ENCODE measurements at places on chromosomes 1 and 21.

- DNase-seq: peak; percentile 57
Observed at GRCh38 chr1:38915352-38915948, 26.2 kb downstream of the RHBDL2 start.

DNA sequence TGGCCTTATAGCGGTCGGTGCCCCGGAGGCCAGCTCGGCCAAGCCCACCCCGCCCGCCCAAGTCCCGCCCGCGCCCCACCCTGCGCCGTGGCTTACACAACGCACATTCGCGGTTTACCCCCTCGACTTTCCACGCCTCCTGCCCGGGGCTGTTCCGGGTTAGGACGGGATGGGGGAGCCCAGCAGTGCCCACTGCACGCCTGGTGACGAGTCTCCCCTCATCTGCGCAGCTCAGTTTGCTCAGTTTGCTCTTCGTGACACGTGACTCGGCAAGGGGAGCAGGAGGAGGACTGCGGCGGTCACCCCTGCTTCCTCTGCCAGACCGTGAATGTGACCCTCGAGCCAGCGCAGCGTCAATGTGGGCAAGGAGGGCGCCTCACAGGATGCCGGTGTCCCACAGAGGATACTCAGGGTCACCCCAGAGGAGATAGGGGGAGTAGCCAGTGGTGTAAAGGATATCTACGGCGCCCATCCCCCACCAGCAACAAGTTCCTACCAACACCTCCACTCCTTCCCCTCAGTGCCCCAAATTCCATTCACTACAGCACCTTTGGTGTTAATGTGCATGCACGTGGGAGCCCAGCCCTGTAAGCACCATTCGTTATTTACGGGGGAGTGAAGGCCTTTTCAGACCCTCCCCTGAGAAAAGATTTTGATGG is 350 bp upstream of the S100A6 start:
- peak; percentile 91 for DNase-seq

DNA sequence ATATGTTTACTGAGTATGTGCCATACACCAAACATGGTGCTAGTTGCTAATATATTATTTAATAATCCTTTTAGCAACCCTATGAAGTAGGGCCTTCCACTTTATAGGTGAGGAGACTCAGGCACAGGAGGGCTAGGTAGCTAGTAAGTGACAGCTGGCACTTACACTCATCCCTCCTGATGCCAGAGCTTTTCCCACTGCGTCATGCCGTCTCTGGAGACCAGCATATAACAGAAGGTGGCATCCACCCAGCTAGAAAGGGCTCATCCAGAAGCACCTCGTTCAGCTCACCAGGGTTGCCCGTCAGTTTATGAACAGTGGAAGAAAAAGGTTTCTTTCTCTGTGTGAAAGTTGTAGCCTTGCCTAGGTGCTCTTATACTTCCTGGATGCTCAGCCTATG is 108.9 kb downstream of the NOS1AP start:
- no peak for DNase-seq

GRCh38 chr1:66364578-66365391 is 169.2 kb upstream of the SGIP1 start:
- DNase-seq: no peak

DNA sequence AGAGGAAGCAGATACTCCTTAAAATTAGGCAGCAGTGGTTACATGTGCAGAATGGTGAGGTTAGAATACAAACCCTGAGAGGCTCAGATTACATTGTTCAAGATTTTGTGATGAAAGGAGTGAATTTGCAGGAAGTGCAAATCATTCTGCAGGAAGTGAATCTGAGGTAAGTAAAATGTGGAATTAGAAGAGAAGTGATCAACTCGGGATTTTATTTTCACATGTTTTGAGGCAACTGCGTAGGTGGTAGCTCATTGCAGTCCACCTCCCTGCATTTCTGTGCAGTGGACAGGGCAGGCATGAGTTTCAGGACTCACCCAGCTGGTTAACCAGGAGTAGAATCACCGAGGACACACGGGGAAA is 2.1 kb upstream of the PLA2G2C start:
- no peak for DNase-seq

DNA sequence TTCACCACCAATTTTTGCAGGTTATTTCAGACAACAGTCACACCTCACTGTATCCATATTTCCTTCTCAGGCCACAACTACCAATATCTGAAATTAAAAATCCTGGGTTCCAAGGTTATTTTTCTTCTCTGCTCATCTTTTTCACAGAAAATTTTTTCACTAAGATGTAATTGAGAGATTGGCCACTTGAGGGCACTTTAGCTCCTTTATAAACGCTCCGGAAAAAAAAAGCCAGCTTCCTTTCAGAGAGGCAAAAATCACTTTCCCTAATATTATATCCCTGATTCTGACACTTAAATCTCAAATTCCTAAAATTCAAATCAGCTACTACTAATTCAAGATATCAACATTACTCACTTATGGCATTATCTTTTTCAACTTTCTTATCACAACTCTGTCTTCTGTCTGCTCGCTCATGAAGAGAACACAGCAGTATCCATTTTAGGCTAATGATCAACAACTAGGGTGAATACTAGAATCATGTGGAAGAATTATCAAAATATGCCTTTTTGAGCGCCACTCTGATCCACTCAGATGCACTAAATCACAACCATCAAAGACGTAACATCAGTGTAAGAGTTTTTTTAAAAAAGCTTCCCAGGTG is 101.4 kb upstream of the RGS1 start:
- DNase-seq: no peak

GRCh38 chr1:46491443-46492268 is 2.0 kb downstream of the DMBX1 start:
- DNase-seq: no peak

DNA sequence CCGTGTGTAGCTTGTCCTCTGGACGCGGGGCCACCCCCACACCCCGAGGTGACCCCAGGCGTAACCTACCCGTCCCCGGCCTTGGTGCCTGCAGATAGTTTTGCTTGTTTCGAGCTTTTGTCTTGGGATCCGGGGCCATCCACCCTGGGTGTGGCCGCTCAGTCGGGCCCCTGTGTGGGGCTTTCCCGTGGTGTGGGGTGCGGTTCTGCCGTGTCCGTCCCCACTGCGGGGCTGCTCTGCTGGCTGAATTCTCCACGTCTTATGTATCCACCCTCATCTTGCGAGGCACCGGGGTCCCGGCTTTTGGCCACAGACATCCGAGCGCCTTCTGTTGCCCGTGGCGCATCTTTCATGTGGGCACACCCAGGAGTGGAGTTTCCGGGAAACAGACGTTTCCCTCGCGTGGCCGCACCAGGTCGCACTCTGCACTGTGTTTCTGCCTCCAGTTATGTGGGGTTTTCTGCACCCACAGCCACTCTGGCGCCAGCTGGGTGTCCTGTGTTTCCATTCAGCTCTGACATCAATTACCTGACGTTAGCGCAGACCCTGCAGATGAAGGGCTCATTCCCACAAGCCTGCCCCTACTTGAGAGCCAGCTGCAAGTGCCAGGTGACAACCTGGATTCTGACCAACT is 64.9 kb downstream of the PRKCZ start:
- no peak for DNase-seq

GRCh38 chr1:45348966-45349677 is 8.9 kb upstream of the MUTYH start:
- no peak for DNase-seq

DNA sequence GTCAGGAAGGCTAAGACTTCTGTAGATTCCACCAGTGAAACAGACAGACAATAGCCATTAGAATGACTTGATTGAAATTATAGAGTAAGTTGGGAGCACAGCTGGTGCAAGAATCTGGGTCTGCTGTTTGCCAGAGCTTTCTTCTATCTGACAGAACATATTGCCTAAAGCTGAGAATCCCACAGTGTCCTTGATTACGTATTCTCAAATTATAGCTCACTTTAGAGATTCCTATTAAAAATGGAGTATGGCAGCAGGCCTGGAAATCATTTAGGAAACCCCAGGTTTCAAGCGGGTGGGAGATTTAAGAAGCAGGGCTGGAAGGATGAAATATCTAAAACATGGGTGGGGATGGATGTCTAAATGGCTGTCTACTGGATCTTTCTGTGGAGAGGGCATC is 639.7 kb upstream of the CXADR start:
- no peak for DNase-seq

DNA sequence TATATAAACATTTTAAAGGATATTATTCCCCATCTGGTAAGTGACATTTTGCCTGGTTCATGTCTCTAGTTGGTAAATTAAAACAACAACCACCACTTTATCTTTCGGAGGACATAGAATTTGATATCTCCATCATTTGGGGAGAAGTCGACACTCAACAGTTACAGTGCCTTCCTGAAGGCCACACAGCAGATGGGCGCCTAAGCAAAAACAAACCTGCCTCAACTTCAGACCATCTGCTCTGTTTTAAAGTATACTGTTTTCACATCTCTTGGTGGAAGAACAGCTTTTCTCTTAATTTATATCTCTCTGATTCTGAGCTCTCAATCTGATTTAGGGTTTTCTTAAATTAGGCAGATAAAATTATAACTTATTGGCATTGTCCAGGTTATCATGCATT is 282.2 kb downstream of the RYR2 start:
- no peak for DNase-seq

DNA sequence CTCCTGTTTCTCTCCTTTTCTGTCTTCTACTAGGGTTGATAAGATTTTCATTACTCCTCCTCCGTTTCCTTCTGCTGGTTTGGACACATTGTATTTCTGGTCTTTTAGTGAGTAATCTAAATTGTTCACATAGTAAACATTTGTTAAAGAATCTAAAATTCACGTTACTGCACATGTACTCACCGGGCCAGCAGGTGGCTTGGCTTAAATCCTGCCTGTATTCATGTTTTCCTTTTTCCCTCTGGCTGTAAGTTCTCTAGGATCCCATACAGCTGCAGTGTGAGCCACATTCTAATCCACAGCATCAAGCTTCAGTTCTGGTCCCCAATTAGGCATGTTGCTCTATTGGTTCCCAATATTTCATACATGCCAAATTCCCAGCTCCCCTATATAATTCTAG is 958.3 kb downstream of the ADGRL2 start:
- no peak for DNase-seq

- no peak for DNase-seq
Observed at GRCh38 chr1:156707417-156708217, 2.2 kb upstream of the CRABP2 start.

GRCh38 chr1:1926886-1927660 is 8.0 kb upstream of the TMEM52 start:
- no peak for DNase-seq

- DNase-seq: no peak
Observed at GRCh38 chr1:214384373-214385079, 103.6 kb downstream of the SMYD2 start.

GRCh38 chr21:44729336-44730027 is 18.1 kb upstream of the TSPEAR start:
- DNase-seq: no peak

DNA sequence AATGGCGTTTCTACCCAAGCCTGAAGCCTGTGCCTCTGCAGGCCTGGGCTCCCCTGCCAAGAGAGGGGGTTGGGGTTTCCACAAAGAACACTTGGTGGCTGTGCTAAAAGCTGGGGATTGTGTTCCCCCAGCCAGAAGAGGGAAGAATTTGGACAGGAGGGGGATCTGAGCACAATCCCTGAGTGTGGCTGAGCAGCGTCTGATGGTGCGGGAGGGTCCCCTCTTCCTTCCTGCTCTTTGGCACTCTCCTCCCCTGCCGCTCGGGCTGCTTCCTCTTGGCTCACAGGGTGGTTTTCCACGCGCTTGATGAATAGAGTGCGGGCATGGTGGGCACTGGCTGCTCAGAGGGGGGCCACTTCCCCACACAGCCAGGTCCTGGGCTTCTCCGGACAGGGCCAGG is 3.7 kb downstream of the GPR37L1 start:
- no peak for DNase-seq

- peak; percentile 69 for DNase-seq
Observed at GRCh38 chr1:47231301-47232186, 481 bp downstream of the TAL1 start.

- DNase-seq: no peak
Observed at GRCh38 chr21:41201385-41201784, 33.4 kb downstream of the BACE2 start.

GRCh38 chr1:202135221-202135721 is 9.3 kb downstream of the ARL8A start:
- peak; percentile 78 for DNase-seq

- DNase-seq: no peak
Observed at GRCh38 chr21:46091118-46091517, 6.8 kb upstream of the COL6A2 start.

DNA sequence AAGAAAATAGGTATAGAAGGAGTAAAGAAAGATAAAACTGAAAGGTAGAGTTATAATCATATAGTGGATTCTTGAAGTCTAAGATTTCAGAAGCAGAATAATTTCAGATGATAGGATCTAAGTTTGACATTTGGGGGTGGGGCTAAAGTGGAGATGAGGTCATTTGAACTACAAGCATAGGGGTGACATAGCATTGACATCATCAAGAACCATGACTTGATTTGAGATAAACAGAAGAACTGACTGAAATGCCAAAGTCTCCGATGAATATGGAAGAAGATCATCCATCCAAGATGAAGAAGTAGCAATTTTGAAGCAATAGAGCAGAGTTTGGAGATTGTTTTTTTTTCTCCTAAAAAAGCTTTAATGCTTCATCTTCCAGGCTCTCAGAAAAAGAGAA is 122.3 kb downstream of the MACF1 start:
- no peak for DNase-seq

- DNase-seq: no peak
Observed at GRCh38 chr1:41021526-41022308, at the start of gene SLFNL1. Gene SLFNL1, minus strand, starts transcription at chr1:41021725. Its CDS starts 1,065 bp downstream, at chr1:41020660.

DNA sequence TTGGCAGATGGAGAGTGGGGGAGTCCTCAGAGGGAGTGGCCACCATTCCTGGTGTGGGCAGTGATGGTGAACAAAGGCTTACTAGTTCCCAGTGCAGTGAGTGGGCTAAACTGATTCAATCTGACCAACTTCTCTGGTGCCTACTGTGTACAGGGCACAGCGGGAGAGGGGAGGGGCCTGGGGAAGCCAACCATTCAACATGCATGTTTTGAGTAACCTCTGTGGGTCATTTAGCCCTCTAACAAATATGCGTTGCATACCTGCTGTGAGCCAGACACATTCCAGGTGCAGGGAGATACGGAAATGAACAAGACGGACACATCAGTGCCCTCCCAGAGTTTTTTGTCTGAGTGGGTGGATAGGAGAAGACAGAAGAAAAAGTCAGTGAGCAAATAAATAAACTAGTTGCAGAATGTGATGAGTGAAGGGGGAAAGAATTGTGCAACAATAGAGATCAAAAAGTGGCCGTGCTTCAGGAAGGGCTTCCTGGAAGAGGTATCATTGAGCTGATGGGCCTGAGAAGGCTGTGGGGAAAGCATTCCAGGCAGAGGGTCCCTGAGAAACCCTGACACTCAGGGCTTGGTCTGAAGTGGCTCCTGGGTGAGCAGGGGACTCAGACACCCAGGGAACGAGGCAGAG is 78.8 kb downstream of the EPHB2 start:
- no peak for DNase-seq

- no peak for DNase-seq
Observed at GRCh38 chr1:6907201-6907600, 121.9 kb downstream of the CAMTA1 start.

DNA sequence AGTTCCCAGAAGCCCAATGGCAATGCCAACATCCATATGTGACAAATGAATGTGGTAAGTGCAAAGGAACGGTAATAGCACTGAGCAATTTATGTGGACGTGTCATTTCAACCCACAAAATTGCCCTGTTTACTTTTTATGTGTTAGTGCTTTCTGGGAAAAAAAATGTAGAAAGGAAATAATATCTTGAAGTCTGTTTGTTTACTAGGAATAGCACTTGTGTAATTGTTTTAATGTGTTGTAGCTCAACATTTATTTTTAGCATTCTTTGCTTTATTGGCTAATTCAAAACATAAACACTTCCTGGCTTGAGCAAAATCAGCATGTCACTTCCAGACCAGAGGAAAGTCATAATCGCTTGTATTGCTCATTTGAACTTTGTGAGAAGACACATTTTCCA is 224.8 kb upstream of the KCNK2 start:
- no peak for DNase-seq

- no peak for DNase-seq
Observed at GRCh38 chr1:201463071-201463552, 5.9 kb downstream of the PHLDA3 start.

Measured in activated CD8-positive, alpha-beta memory T cell treated with anti-CD3 and anti-CD28 coated beads for 24 hours (primary cell).